ENCODE measurements at places on chromosomes 1 and 21. TPM values are rescaled to one million over a fixed set of nuclear protein-coding genes. Genes with fewer than 3 reads are reported as not detected.

The ADGRL4 gene
- 11.9 TPM for polyA plus RNA-seq

The TRIM58 gene
- 3.1 TPM for polyA plus RNA-seq

The GRIK3 gene
- 0.54 TPM for polyA plus RNA-seq

The PPT1 gene
- 35.2 TPM for polyA plus RNA-seq

The FCRL6 gene
- 0.34 TPM for polyA plus RNA-seq

The ACTL8 gene
- polyA plus RNA-seq: not detected

The UBXN10 gene
- 0.15 TPM for polyA plus RNA-seq

The C8B gene
- not detected for polyA plus RNA-seq

The PWP2 gene
- 1.6 TPM for polyA plus RNA-seq

The MCOLN3 gene
- polyA plus RNA-seq: 3.4 TPM

The LMOD1 gene
- polyA plus RNA-seq: 48.7 TPM

The ASTN1 gene
- 6.4 TPM for polyA plus RNA-seq

The TRIM45 gene
- 24.6 TPM for polyA plus RNA-seq

The NOS1AP gene
- 0.56 TPM for polyA plus RNA-seq

The TSPEAR gene
- 0.13 TPM for polyA plus RNA-seq

The FCGR2B gene
- 0.16 TPM for polyA plus RNA-seq

The TNNT2 gene
- polyA plus RNA-seq: 1,099 TPM

The S100A12 gene
- 2.7 TPM for polyA plus RNA-seq

The RYR2 gene
- polyA plus RNA-seq: 2.4 TPM

The LCE1A gene
- not detected for polyA plus RNA-seq

Data from forelimb muscle (tissue), 1 donor.